Activated CD4-positive, alpha-beta T cell treated with anti-CD3 and anti-CD28 coated beads, Interleukin-2, amount 50 U/mL, for 24 hours (primary cell): ENCODE measurements at places on chromosomes 5 and 9.

DNA sequence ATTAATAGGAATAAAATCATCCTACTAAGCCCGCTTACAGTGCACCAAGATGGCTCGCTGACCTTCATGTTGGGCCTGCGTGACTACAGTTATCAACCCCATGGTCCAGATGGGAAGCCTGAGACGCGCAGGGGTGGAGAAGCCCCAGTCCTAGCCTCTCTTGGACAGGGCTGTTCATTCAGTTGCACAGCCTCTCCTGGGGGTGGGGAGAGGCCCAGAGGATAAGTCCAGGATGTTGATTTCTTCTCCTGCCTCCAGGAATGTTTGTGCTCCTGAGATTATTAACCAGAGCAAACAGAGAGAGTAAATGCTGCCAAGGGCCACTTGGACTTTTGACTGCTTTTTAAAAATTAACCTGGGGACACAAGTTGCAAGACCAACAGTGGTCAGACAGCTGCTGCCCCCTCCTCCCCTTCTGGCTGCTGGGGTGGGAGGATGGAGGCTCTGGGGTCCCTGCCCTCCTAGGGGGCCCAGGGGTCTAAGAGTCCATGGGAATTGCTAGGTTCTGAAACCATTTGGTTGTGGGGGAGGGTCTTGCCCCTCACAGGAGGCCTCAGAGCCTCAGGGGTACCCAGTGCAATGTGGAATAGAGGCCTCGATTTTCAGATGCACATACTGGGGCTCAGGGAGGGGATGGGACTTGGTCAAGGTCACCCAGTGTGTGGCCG, 2.8 kb upstream of the AMBP start:
- no peak for DNase-seq

DNA sequence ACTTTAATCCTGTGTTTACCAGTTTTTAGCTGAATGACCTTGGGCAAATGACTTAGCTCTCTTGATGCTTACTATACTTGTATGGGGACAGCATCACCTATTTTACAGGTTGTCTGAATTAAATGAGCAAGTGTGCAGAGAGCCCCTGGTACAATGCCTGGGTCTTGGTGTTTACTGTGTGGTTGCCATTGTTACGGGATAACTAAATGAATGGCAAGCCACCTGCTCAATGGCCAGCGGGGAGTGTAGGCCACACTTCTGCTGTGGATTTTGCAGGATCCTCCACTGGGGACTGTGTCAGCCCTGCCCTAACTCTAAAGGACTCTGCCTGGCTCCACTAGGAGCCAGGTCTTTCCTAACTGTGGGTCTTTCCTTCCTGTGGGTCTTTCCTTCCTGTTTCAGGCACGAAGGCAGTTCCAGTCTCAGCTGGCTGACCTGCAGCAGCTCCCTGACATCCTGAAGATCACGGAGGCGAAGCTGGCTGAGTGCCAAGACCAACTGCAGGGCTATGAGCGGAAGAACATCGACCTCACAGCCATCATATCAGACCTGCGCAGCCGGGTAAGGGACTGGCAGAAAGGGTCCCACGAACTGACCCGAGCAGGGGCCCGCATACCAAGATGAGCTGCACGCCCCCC, 10.3 kb upstream of the GLE1 start:
- DNase-seq = no peak

DNA sequence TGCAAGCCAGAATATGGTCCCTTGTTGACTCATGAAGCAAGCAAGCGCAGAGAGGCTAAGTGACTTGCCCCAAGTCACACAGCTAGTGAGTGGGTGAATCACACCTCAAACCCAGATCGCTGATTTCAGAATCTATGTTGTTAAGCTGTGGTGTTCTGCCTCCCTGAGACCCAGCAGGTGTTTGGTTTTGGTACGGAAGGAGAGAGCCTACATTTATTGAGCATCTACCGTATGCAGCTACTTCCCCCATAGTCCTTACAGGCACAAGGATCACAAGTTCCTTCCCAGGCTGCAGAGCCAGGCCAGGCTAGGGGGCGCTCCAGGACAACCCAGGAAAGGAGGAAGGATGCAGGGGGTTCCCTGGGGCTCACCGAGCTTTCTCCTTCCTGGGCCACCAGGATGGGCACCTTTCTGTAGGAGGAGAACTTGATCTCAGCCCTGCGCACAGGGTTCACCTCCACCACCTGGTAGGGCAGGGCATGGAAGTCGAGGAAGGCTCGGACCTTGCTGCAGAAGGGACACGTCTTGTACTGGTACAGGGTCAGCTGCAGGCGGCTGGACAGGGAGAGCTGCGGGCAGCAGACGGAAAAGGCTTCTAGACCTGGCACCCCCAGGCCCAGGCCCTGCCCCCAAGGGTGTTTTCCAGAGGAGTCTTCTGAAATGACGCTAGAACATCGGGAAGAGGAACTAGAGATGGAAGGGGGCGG, 2.5 kb downstream of the PTGES2 start:
- no peak for DNase-seq

GRCh38 chr5:22591461-22591860, 261.7 kb downstream of the CDH12 start:
- DNase-seq = no peak

GRCh38 chr9:136943291-136944211, 987 bp downstream of the FBXW5 start:
- DNase-seq = no peak

GRCh38 chr5:169547508-169547907, 36.1 kb upstream of the SPDL1 start:
- no peak for DNase-seq

DNA sequence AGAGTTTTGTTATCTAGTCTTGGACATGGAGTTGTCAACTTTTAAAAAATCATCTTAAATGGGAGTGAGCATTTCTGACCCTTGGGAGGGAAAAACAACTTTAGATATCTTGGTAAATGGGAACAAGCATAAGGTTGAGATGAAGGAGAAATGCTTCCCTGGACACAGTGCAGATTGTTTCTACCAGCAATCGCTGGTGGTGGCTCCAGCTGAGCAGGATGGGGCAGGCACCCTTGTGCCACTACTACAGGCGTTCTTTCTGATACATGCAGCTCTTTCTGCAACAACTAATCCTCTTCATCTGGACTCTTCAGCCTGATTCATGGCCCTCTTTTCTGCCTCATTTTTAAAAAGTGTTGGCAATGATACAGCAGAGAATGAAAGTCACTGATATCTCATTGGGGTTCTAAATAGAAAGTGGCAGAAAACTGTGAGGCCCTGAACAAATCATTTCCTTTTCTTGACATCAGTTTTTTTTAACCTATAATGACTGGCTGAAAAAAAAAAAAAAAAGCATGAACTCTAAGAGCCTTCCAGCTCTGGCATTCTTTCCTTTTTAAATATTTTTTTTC, 409.4 kb upstream of the PTGER4 start:
- no peak for DNase-seq

DNA sequence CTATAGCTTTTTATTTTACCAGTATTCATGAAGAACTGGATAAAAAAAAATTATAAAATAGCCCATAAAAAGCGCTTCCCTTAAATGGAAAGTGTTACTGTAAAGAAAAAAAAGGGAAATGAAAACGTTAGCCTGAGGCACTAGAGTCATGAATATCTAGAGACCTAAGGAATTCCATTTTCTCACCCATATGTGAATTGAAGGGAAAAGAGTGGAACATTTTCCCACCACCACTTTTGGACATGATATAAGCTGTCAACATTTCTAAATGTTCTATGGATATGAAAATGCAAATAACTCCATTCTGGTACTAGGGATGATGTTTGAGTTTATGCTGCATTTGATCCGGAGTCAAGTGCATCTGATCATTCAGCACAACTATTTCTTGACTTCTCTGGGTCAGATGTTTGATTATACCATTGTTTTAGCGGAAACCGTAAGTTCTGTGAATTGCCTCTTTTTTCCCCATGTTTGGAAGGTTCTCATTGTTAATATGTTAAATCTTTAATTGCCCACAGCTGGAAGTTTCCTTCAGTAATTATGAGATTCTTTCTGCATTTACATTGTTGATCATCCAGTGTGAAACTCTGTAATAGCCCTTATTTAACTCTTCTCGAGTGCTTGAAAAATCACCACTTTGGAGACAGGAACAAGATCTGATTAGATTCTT, 467.4 kb upstream of the SEMA6A start:
- no peak for DNase-seq

GRCh38 chr9:9719373-9720112, 893.3 kb downstream of the PTPRD start:
- no peak for DNase-seq

DNA sequence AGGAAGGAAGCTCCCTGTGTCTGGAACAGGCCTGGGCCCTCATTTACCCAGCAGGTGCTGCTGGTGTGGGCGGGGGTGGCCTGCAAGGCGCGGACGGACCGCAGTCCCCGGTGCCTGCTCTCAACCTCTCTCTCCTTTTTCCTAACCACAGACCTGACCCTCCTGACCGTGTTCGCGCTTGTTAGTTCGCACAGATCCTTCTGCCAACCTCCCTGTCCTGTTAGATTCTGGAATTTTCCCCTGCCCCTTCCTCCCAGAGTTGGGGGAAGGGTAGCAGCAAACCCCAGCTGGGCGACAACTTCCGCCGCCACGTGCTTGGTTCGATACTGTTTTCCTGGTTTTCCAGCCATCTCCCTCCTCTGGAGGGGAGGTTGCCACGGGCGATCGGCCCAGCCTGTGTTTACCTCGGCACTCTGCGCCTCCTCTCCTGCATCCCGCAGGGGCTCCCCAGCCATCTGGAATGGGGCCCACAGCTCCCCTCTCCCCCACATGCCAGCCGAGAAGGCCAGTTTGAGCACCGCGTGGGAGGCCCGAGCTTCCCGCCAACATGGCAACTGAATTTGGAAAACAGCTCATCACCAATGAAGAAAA, 70.8 kb upstream of the UNC5A start:
- DNase-seq = no peak

GRCh38 chr5:73436535-73437100, 12.0 kb downstream of the FOXD1 start:
- DNase-seq = no peak

- no peak for DNase-seq
Observed at GRCh38 chr9:116837018-116837989, 150.2 kb downstream of the TRIM32 start.

DNA sequence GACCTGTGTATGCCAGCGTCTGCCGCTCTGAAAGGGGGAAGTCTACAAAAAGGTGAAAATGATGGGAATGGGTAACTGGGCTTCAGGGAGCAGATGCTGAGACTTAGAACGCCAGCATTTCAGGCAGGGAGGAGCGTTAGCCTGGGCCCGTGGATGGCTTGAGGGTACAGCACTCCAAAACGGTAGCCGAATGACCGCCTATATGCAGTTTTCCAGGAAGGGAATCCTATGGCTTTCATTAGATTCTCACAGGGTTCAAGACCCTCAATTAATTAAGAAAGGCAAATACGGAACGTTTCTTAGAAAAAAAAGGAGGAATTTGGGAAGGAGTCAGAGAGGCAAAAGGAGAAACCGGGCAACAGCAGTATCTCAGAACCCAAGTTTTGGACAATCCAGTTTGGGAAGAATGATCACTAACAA, 639 bp downstream of the AMACR start:
- no peak for DNase-seq

GRCh38 chr5:61184708-61185107, 22.4 kb upstream of the SMIM15 start:
- no peak for DNase-seq

- DNase-seq = no peak
Observed at GRCh38 chr5:158761161-158761560, 338.6 kb downstream of the EBF1 start.

GRCh38 chr9:353077-353476, 138.4 kb downstream of the DOCK8 start:
- DNase-seq = no peak
